BJ (cell line): ENCODE measurements at places on chromosomes 7 and 10. TPM values are rescaled to one million over a fixed set of nuclear protein-coding genes. Genes with fewer than 3 reads are reported as not detected.

Gene ACSM6
- not detected in 2 replicates for polyA plus RNA-seq

DNA sequence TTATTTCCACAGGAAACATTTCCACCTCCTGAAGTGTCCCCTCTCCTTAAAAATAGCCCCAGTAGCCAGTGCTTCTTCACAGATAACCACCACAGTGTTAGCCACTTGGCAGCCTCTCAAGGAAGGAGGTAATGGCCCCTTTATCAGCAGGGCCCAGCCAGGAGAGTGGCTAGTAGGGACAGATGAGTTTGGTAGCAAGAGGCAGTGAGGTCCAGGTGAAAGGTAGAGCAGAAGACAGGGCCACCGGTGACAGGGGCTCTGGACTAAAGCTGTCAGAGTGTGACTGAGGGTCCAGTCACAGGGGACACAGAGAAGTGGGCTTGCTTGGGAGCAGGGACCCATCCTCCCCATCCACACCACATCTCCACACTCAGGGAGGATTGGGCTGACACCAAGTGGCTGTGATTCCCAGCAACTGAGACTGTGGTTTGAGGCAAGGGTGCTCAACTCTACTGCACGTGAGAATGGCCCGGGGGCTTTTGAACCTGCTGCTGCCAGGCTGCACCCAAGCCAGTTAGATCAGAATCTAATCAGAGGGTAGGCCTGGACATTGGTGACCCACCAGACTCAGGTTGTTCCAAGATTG is 52.2 kb downstream of the C10orf120 start:
- DNase-seq: no peak

GRCh38 chr10:131041441-131041840 is 270.1 kb downstream of the TCERG1L start:
- no peak for DNase-seq

- no peak for DNase-seq
These were observed 55.3 kb downstream of the ADCYAP1R1 start for GRCh38 chr7:31107106-31108090.

GRCh38 chr7:74119831-74120230 is 36.2 kb downstream of the LIMK1 start:
- no peak for DNase-seq
